Caki2 (cell line): ENCODE measurements at places on chromosomes 7 and 10.

DNA sequence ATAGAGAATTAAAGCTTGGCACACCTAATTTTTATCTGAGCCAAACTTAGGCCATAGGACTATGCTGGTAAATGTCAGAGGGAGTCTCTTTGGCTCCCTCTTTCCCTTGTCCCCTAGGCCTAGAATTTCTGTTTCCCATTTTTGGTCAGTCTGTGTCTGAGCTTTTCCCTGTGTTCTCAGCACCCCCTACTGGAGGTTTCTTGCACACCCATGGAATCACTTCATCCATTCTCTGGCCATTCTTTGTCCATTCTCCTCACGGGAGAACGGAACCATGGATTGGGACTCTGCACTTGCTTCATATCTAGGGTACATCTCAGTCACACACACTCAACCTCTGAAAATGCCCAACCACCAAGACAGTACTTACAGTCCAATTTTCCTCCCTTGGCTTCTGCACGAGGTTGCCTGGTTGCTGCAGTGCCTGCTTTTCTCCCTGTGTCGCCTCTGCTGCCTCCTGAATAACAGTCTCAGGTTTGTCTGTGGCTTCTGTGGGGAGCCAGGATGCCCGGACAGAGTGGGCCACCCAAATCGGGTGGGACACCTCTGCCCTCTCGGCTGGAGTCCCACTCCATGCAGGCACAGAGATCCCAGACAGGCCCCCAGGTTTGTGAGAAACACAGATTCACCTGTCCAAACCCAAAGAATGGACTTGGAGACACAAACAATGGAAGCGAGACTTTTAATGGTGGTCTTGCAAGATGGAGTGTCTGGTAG, 35.1 kb upstream of the DNAH11 start:
- DNase-seq = peak; percentile 13

DNA sequence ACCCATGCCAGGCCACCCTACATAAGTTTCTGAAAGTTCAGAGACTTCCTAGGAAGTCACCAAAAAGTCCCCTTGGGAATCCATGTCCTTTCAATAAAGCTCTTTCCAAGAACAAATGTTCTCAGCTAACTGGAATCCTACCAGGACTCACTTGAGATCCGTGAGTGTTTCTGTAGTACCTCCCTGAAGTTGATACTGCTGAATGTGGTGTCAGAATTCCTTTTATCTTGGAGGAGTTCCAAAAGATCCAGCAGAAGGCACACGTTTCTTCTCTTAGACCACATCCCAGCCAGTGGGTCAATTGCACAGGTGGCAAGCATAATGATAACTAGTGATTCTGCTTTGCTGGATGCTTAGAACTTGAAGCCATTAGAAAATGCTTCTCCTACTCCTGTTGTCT, 689.7 kb upstream of the IGFBP3 start:
- no peak for DNase-seq

DNA sequence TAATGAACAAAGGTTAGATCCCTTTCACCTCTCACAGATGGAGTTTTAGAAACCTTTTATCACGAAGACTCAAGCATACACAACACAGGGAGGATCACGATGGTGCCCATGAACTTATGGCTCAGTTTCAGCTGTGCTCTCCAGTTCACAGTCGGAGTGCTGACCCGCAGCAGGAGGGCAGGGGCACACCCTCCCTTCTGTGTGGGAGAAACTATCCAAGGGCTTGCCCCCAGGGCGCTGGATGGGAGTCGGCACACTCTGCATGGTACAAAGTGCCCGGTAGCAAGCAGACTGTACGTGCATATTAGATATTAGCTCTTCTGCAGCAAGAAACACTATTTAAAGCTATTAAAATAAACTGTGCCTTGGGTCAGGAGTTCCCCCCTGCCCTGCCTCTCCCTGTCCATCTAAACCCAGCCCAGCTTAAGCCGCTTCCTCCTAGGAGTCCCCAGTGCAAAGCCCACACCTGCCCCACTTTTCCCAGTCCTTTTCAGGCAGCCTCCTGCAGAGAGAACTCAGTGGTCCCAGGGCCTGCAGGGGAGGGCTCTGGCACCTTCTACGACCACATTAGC, 76.5 kb downstream of the CHST15 start:
- DNase-seq = no peak

- DNase-seq = peak; percentile 65
Observed at GRCh38 chr10:92011560-92012214, 88.1 kb downstream of the BTAF1 start.

GRCh38 chr10:42428534-42428933, 209.8 kb downstream of the ZNF33B start:
- no peak for DNase-seq

DNA sequence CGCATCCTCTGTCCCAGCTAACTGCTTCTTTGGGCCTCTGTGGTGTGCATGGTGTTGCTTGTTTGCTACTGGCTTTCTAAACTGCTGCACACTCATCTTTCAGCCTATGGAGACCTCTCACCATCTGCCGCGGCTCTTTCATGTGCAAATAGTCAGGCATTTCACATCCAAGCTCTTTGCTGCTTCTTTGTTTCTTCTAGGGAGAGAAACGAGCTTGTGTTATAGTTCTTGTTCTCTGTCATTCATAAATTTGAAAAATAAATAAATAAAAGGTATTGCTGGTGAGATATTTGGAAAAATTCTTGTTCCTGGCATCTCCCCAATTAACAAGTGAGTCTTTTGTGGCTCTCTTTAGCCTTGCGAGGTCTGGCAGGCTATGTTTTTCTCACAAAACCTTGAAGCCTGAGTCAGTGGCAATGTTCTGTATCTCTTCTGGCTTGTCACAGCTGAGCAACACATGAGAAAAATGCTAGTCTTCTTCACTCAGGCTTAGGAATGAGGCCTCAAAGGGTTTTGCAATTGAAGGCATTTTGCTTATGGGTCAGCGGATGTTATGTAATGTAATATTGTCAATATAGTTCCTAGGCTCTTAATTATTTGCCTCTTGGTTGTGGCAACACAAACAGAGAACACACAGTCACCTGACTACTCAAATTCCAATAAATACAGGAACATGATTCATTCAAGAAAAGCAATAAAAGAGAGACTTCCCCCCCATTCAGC, 274.0 kb downstream of the FRMD4A start:
- no peak for DNase-seq

- no peak for DNase-seq
Observed at GRCh38 chr10:49081547-49082275, 33.6 kb downstream of the VSTM4 start.

DNA sequence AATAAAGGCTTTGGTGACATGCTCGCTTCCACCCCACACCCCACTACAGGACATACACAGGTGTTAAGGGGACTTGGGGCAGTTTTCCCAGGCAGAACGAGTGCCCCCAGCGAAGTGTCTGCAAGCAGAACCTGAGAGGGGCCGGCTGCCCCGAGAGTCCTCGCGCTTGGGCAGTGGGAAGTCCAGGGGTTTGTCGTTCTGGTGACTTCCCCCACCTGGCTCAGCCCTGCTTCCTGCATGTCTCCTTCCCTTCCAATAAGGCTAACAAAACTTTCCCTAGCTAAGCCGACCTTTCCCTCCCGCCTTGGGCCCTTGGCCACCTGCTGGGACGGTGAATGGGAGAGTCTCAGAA, 916 bp downstream of the VWA2 start:
- no peak for DNase-seq
